ENCODE measurements at places on chromosomes 7 and 10.

- no peak for DNase-seq
Observed at GRCh38 chr7:134320201-134320600, 3.5 kb upstream of the SLC35B4 start.

GRCh38 chr10:29698773-29699490 is 64.2 kb upstream of the SVIL start:
- no peak for DNase-seq

- DNase-seq, result no peak
Observed at GRCh38 chr7:133452577-133452976, 199.7 kb downstream of the EXOC4 start.

DNA sequence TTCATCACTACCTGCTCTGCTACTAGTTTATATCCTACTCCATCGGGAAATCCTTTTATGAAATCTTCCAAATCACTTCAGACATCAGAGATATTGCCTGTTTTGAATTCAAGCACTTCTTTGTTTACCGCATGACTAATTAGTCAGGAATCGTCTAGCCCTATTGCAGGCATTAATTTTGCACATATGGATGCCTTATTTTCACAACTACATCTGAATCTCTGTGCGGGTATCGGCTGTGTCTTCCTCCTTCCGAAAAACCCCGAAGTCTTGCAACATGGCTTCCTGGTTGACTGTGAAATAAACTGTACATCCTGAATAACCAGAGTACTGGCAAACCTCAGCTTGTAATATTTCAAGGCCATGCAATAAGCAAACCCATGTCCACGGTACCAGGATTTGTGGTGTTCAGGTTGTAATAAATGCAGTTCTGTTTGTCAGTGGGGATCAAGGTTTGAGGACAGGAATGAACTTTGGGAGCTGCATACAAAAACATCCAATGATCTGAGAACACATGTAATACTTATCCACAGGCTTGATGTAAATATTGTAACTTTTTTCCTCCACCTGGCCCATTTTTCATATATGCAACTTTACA is 642.1 kb downstream of the PARD3 start:
- no peak for DNase-seq

DNA sequence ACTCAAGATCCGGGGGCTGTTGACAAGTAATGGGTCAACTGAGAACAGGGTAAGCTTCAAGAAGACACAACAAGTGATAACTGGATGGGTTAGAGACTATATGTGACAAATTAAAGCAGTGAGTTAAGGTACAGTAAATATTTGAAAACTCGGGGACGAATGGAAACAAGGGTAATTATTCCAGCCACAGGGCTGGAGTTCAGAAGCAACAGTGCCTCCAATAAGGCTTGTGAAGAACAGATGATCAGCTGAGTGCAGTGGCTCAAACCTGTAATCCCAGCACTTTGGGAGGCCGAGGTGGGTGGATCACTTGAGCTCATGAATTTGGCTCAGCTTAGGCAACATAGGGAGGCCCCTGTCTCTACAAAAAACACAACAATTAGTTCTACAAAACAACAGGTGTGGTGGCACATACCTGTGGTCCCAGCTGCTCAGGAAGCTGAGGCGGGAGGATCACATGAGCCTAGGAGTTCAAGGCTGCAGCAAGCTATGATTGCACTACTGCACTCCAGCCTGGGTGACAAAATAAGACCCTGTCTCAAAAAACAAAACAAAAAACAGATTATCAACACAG is 20.5 kb upstream of the DLD start:
- DNase-seq, result no peak

DNA sequence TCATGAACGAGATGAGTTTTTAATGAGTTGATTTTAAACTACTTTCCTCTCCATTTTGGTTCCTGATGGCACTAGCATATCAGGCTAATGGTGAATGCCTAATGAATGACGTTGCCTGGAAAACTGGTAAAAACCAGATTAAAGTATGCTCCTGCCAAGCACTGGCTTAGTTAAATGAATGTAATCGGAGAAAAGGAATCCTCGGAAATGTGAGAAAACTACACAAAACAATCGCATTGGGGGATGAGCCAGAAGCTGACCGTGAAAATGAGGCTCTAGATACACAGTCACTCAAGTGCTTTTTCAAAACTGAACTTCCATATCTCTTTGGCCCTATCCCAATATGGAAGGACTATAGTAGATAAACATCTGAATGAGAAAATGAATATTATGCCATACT is 153.8 kb upstream of the COL1A2 start:
- no peak for DNase-seq

GRCh38 chr10:97785231-97785630 is 13.4 kb upstream of the SFRP5 start:
- no peak for DNase-seq

GRCh38 chr10:95675403-95676116 is 18.2 kb downstream of the TCTN3 start:
- no peak for DNase-seq

GRCh38 chr10:77164616-77165311 is 472.8 kb downstream of the KCNMA1 start:
- no peak for DNase-seq

DNA sequence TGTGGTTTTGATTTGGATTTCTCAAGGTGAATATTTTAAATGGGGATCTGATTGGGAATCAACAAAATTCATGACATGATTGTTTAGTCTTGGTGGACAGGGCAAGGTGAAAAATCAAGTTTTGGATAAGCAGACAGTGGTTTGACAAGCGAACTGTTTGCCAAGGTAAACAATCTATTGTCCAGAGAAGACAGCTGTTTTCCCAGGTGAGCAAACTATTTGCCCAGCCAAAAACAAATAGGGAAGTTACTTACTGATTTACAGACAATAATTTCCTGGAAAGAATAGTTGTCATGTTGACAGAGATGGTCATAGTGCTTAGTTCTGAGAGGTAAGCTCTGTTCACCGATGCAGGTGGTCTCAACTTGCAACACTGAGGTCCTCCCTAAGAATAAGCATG is 94.0 kb upstream of the STEAP1B start:
- DNase-seq, result no peak

- no peak for DNase-seq
Observed at GRCh38 chr10:60171436-60172013, 218.2 kb downstream of the ANK3 start.

- no peak for DNase-seq
Observed at GRCh38 chr7:84399661-84400060, 205.1 kb upstream of the SEMA3A start.

GRCh38 chr10:132011024-132011423 is 29.3 kb upstream of the BNIP3 start:
- no peak for DNase-seq

- no peak for DNase-seq
Observed at GRCh38 chr7:28130277-28130676, 50.3 kb downstream of the JAZF1 start.

DNA sequence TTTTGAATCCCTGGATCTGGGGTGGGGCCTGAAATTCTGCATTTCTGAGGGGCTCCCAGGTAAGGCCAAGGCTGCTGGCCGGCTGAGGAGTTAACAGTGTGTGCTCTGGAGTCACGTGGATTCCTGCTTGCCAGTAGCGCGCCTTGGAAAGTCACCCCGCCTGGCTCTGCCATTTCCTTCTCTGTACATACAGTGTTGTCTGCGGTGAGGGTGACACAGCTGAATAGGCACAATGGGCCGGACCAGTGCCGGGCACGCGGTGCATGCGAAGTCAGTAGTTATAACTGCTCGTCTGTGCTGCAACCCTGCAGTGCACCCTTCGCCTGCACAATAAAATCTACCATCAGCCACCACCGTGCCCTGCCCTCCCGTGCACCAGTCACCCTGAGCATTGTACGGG is 68.0 kb upstream of the EEPD1 start:
- no peak for DNase-seq

DNA sequence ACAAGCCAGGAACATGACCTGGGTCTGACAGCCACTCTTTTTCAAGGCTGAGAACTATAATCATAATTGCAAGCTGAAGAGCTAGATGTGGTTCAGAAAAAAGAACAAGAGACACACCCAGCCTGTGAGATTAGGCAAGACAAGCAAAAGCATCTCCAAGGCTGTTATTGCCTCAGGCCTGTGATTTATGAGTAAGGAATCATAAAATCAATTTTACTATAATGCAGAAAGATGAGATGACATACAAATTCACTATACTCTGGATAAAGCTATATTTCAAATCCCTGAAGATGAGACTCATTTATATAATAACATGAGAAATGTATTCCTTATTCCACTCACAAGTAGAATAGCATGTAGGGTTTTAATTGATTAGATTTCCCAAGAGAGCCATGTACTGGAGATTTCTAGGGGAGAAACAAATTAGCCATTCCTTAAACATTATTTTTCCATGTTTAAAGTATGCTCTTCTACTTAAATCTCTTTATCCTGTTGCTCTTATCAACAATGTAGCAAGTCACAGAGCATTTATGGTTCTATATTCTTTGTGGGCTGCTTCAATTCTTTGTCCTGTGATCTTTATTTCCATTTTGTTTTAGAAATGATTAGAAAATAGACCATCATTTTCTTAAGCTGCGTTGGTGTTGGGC is 47.4 kb downstream of the FHIP2A start:
- no peak for DNase-seq

- DNase-seq, result no peak
Observed at GRCh38 chr7:44218418-44219201, 17.8 kb downstream of the YKT6 start.

All from ovary (tissue), 10 donors.